ENCODE measurements at places on chromosomes 12 and 14.

DNA sequence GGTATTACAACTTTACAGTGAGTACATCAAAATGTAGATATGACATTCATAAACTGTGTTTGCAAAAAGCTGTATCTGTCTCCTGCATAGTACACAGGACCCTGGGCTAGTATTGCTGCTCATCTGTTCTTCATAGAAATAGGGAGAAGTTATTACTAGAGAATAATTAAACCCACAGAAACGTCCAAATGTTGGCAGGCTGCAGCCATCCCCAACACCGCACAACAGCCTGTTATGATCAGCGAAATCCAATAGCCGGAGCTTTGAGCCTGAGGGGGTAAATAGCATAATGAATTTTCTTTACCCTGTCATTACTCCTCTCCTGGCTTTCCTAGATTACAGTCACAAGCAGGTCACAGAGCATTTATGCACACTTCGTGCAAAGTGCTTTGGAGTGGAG, 178.0 kb downstream of the DACT1 start:
- no peak for DNase-seq

- DNase-seq, result no peak
Measured at GRCh38 chr14:39939023-39939422, 506.8 kb upstream of the FBXO33 start.

GRCh38 chr12:68871921-68872320, 61.0 kb downstream of the CPM start:
- no peak for DNase-seq

- DNase-seq, result peak; percentile 18
Measured at GRCh38 chr12:110224379-110225304, 56.4 kb upstream of the ATP2A2 start.

DNA sequence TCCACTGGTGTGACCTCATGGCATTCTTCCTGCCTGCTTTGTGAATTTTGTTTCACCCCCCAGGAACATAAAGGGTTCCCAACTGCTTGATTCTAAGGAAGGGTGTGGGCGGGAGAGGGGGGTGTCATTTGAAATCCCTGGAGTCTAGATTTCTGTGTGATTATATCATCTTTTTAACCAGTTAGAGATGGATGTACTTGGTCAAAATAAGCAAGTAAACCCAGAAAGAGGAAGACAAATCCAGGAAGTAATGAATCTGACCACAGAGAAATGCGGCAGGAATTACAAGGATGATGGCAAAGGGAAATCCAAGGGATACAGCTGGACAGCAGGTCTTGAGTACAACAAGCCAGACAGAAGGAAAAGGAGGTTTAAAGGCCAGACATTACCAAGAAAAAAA, 38.9 kb downstream of the DMAC2L start:
- no peak for DNase-seq

- DNase-seq, result no peak
Measured at GRCh38 chr14:65033181-65033580, 46.5 kb downstream of the FNTB start.

- no peak for DNase-seq
Measured at GRCh38 chr14:35958499-35958898, 132.4 kb downstream of the BRMS1L start.

DNA sequence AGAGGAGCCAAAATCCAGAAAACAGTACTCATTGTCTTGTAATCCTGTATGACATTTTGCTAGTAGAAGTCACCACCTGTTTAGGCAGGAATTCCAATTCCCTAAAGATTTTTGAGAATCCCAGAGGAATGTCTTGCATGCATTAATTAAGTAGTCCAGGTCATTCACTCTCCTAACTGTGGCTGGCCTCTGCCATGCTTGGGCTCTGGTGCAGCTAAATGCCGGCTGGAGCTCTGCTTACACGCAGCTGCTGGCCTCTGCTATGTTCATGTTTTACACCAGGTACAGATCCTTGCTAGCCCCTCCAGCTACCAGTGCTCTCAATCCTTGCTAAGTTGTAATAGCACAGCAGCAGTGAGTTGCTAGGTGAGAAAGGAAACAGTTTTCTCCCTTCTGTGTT, 16.3 kb upstream of the HIF1A start:
- no peak for DNase-seq

- no peak for DNase-seq
Measured at GRCh38 chr12:78037707-78038106, 207.0 kb downstream of the NAV3 start.

- no peak for DNase-seq
Measured at GRCh38 chr12:131941116-131941986, 8.4 kb upstream of the EP400 start.

DNA sequence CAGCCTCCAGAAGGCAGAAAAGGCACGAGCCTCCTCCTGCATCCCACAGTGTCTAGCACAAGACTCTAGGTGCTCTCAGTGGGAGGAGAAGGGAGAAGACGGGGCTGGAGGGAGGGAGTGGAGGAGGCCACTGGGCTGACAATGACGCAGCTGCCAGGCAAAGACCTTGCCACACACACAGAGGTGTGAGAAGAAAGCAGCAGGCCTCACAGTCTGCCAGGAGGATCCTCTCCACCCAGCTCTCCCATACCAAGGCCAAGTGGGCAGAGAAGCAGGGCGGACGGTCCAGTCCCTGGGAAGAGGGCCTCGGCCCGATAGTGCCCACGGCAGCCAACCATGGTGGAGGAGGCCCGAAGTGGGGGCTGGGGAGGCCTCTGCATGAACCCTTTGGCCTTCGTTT, 78.9 kb downstream of the NCOR2 start:
- DNase-seq, result no peak

GRCh38 chr12:1634590-1635191, 5.7 kb downstream of the WNT5B start:
- peak; percentile 80 for DNase-seq

GRCh38 chr14:35965400-35965799, 139.3 kb downstream of the BRMS1L start:
- peak; percentile 27 for DNase-seq

DNA sequence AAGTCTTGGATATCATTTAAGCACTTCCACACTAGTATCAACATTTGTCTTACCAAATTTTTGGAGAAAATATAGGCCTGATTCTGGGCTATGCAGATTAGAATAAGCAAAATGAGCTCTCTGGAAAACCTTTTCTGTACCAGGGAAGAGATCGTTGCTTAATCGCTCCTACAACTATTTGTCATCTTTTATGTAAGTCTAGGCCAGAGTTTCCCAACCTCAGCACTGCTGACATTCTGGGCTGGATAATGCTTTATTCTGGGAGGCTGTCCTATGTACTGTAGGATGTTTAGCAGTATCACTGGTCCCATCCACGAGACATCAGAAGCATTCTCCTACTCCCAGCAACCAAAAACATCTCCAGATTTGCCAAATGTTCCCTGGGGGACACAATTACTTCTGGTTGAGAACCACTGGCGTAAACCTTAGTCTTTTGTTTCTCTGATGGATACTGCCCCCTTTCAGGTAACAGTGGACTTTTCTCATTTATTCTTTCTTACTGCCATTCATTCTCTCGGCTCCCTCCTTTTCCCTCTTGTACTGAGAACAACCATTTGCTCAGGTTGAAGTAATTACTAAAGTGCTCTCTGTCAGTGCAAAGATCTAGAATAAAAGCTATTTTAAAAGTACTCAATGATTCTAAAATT, 316.9 kb upstream of the E2F7 start:
- no peak for DNase-seq

DNA sequence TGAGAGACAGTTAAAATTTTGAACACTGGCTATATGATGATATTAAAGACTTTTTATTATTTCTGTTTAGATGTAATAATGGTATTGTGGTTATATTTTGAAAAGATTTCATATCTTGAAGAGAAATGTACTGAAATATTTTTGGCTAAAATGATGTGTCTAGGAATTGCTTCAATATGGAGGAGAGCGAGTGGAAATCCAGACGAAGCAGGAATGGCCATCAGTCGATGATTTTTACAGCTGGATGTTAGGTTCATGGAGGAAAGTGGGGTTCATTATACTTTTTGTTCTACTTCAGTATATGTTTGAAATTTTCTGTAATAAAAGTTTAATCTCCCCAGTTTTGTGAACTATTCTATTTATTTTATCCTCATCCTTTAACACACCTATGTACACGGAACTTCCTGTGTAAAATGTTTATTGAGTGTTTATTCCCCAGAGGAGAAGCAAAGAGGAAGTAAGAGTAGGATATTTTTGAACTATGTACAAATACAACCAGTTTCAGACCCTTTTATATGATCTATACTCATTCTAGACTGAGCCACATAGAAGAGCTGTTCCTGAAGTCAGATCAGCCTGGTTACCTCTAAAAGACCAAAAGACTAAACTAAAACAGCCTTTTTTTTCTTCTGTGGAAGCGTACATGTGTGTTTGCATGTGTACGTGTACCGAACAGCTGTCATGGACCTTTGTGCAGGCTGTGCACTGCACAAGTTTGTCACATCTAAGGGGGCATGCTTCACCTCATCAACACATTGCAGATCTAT, 211.0 kb upstream of the NUDT4 start:
- DNase-seq, result no peak

DNA sequence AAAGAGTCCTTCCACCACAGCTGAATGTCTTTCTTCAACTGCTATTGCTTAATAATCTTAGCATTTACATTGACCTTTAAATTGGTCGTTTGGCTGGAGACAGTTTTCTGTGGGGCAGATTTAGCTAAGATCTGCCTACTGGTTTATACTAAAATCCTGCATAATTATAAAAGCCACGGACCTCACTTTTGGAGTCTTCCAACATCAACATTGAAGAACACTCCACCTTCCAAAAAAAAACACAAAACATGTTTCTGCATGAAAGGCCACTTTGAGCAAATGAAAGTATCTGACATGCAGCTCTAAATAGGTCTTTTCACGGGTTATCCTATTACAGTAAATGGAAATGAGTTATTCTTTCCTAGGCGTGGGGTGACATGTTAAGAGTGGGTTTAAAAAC, 57.0 kb upstream of the KRR1 start:
- DNase-seq, result no peak

DNA sequence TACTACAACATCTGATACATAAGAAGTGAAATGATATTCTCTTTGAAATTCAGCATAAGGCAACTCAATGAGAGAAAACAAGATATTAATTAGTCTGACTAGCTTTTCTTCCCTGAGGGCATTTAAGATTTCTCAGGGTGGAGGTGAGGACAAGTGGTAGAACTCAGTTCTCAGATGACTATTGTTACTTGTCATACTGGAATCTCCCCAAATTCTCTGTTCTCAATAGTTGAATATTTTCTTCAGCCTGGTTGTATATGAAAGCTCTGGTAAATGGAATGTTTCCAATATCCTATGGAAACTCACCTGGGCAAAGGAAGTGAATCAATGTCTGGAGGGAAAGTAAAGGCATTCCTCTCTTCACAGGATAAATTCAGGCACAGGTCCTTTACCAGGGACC, 18.2 kb upstream of the ITGA5 start:
- DNase-seq, result no peak

- DNase-seq, result no peak
Measured at GRCh38 chr14:69132513-69133181, 20.3 kb downstream of the DCAF5 start.

DNA sequence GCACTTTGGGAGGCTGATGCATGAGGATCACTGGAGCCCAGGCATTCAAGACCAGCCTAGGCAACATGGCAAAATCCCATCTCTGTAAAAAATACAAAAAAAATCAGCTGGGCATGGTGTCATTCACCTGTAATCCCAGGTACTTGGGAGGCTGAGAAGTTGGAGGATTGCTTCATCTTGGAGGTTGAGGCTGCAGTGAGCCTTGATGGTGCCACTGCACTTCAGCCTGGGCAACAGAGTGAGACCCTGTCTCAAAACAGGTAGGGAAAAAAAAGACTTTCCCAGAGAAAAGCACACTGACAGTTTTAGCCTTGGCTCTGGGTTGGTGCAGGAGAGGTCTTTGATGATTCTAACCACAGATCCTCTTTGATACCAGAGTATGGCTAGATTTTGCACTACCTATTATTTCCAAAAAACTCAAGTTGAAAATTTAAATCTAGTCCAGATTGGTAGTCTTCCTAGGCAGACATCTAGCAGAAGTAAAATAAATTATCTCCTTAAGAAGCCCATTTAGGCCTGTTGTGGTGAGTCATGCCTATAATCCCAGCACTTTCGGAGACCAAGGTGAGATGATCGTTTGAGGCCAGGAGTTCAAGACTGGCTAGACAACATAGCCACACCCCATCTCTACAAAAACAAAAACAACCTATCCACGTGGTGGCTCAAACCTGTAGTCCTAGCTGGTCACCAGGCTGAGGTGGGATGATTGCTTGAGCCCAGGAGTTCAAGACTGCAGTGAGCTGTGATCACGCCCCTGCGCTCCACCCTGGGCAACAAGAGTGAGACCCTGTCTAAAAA, 18.6 kb downstream of the LARP4 start:
- DNase-seq, result no peak

DNA sequence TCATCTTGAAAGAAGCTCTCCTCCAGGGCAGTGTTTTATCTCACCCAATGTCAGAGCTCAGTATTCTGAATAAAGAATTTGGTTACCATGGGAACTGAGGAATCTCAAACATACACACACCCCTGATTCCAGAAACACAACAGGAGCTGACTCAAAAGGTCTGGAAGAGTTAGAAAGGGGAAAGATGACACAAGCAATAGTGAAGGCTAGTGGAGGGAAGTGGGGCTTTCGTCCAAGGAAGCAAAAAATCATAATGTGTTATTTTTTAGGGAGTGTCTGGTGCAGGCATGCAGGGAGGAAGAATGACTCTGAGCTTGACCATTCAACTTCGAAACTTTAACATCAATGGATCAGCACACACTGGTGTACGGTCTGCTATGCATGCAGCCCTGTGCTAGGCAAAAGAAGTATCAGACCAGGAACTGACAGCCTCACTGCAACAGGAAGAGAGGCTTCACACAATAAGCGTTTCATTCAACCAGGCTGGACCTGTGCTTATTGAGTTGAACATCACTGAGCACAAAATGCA, 20.3 kb downstream of the HEBP1 start:
- DNase-seq, result no peak

- DNase-seq, result no peak
Measured at GRCh38 chr12:31750747-31751039, 21.9 kb upstream of the AMN1 start.

DNA sequence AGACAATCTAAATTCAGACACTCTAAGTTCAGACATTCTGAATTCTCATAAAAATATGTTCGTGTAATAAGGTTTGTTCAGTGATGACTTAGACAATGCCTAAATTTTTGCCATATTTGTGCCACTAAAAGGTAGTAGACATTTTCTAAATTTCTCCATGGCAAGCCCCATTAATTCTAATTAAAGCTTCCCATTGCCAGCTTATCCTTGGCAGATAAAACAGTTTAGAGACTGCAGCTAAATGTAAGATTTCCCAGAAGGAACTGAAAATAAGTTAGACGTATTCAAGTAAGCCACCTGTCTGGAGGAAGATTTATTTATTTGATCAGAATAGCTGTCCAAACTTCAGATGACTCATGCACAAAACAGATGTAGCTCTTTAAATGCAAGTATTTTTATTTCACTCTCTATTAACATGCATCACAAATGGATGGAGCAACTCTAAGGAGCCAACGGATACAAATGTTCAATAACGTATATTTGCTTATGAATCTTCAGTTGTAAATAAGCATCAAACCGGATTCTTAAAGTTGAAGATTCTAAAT, 130.4 kb downstream of the SLC2A13 start:
- DNase-seq, result no peak

GRCh38 chr14:77507762-77508161, 9.1 kb upstream of the ISM2 start:
- no peak for DNase-seq

- no peak for DNase-seq
Measured at GRCh38 chr12:48972213-48972951, 847 bp upstream of the WNT10B start.

Data from frontal cortex (tissue), 4 donors.